ENCODE measurements at places on chromosomes 12 and 14.

DNA sequence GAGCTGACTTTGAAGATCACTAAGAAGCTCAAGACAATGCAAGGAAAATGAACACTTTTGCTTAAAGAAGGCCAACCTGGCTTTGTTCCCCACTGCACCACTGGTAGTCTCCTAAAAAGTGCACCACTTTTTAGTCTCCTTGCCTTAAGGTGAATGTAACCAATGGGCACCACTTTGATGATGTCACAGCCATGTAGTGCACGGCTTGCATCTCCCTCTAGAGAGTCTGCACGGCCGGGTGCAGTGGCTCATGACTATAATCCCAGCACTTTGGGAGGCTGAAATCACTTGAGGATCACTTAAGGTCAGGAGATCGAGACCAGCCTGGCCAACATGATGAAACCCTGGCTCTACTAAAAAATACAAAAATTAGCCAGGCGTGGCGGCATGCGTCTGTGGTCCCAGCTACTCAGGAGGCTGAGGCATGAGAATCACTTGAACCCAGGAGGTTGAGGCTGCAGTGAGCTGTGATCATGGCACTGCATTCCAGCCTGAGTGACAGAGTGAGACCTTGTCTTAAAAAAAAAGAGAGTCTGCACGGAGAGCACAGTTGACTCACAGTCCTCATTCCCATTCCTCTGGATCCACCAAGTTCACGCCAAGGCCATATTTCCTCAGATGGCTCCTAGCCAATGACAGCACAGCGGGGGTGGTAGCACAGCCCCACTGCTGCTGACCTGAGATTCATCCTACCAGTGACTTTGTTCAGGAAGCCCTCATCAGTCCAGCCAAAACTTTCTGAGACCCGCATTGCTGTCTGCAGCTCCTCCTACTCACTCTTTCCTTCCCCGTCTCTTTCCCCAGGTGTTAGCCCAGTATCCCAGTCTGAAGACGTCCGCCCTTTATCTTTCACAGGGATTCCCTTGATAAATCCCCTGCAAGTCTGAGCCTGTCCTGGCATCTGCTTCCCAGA lies 16.5 kb upstream of the IFT81 start:
- H3K36me3 ChIP-seq = no peaks in the 10 kb centered on the region
- no peak overlapping the region for H3K27ac ChIP-seq
- no peak for DNase-seq
- H3K4me3 ChIP-seq = no peak overlapping the region
- peaks cover 10% of the 10 kb centered on the region for H3K4me1 ChIP-seq
- no peaks in the 10 kb centered on the region for H3K27me3 ChIP-seq

DNA sequence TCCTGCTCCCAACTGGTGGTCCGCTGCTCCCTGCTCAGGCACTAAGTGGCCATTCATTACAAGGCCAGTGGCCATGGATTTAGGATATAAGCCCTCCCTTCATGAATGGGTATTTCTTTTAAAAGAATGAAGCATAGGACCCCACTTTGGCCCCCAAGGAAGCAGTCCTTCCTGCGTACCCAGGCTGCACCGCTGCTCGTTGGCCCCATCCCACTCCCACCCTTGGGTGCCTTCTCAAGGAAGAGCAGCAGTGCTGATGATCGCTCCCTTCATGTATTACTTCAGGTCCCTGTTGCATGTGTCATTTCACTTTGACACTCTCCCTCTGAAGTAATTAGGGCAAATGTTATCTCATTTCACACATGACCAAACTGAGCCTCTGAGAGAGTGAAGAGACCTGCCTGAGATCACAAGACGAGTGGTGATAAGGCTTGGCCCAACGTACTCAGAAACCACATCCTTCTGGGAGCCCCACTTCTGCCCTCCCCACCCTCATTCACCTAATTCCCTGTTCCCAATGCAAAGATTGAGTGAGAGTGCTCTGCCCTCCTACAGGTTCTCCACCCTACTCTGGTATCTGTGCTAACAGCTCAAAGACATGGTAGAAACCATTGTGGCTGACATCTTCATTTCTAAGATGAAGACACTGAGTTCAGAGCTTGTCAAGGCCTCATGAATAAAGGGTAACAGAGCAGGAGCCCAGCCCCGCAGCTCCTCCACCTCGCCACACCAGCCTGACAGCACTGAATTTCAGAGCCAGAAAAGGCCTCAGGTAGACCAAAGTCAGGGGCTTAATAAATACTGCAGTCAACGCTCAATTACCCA lies 10.3 kb upstream of the KRT2 start:
- H3K36me3 ChIP-seq = no peaks in the 10 kb centered on the region
- no peak for DNase-seq
- no peaks in the 10 kb centered on the region for H3K27me3 ChIP-seq
- H3K4me3 ChIP-seq = no peak overlapping the region
- no peak overlapping the region for H3K27ac ChIP-seq

DNA sequence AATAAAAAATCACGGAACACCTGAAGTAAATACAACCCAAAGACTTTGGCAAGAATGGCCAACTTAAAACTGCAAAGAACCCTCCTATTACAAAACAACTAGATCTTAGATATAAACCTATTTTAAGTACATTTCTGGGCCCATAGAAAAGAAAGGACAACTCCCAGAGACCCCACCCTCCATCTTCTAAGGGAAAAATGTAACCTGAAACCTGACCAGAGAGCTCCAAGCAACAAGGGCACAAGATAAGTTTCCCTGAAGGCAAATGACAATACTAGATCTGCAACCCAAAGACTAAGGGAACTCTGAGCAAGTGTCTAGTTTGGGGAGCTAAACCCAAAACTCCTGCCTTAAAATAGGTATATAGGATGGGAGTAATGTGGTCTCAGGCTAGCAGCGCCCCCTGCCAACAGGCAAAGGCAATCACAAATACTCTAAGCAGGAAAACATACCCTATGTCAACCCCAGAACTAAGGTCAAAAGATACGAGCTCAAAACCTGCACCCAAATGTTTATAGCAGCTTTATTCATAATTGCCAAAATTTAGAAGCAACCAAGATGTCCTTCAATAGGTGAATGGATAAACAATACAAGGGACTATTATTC lies 218.9 kb downstream of the ITPR2 start:
- no peaks in the 10 kb centered on the region for H3K27me3 ChIP-seq
- H3K36me3 ChIP-seq = peaks cover 4% of the 10 kb centered on the region
- peak; percentile 61 for DNase-seq
- H3K4me1 ChIP-seq = no peaks in the 10 kb centered on the region
- no peak overlapping the region for H3K4me3 ChIP-seq

DNA sequence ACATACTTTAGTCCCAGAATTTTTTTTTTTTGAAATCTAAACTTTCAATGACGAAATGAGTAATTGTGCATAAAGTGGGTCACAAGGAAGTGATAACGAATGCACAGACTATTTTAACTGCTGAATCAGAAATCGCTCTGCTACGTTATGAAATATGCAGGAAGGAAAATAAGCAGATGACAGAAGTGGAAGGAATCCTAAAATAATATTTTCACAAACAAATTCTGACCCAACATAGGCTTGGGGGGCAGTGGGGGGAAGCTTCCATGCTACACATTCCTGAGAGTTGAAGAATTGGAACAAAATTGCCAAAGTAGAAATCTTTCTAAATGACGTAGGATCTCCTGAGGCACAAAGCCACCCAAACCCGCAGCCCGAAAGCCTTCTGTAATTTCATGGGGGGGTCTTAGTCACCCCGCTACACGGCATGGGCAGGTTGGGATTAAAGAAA lies 89.6 kb downstream of the ARF6 start:
- no peak overlapping the region for H3K27ac ChIP-seq
- H3K36me3 ChIP-seq = no peaks in the 10 kb centered on the region
- H3K4me3 ChIP-seq = no peak overlapping the region

DNA sequence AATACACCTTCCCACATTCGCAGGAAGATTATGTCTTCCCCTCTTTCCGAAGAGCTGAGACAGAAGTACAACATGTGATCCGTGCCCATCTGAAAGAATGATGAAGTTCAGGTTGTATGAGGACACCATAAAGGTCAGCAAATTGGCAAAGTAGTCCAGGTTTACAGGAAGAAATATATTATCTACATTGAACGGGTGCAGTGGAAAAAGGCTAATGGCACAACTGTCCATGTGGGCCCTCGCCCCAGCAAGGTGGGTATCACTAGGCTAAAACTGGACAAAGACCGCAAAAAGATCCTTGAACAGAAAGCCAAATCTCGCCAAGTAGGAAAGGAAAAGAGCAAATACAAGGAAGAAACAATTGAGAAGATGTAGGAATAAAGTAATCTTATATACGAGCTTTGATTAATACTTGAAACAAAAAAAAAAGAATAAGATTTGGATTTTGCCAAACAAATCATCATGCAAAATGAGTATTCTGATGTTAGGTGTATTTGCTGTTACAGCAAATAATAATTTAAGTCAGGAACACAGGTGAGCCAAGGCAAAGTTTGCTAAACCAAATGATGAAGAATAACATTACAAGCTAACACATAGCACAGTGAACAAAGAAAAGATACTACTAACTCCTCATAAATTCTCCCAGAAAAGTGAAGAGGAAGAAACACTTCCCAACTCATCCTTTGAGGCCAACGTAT lies 30.6 kb downstream of the FAM186A start:
- no peak overlapping the region for H3K27ac ChIP-seq
- no peaks in the 10 kb centered on the region for H3K27me3 ChIP-seq
- no peaks in the 10 kb centered on the region for H3K36me3 ChIP-seq
- no peak overlapping the region for H3K4me3 ChIP-seq
- 0 out of 2 replicates have a peak, but pooled peaks cover 2% of the 10 kb centered on the region for H3K4me1 ChIP-seq

GRCh38 chr14:60304509-60304908 lies 55.5 kb downstream of the PPM1A start:
- peaks cover 4% of the 10 kb centered on the region for H3K36me3 ChIP-seq
- no peaks in the 10 kb centered on the region for H3K27me3 ChIP-seq
- H3K4me3 ChIP-seq = no peak overlapping the region
- H3K4me1 ChIP-seq = peaks cover 52% of the 10 kb centered on the region
